ENCODE measurements at places on chromosomes 5 and 9. TPM values are rescaled to one million over a fixed set of nuclear protein-coding genes. Genes with fewer than 3 reads are reported as not detected.

GGTA1 gene
- 0.65 TPM for total RNA-seq

COL5A1 gene
- 44.7 TPM for total RNA-seq

PCDHA3 gene
- total RNA-seq, result under 0.01 TPM

SPRY4 gene
- total RNA-seq, result 30.2 TPM

PBX3 gene
- total RNA-seq, result 18.6 TPM

SLC45A2 gene
- 0.10 TPM for total RNA-seq

AHRR gene
- 6.2 TPM for total RNA-seq

ANKRD20A1 gene
- 0.98 TPM for total RNA-seq

PCDHA12 gene
- total RNA-seq, result under 0.01 TPM

LCN6 gene
- not detected for total RNA-seq

TSSK1B gene
- total RNA-seq, result under 0.01 TPM

AQP7 gene
- 0.19 TPM for total RNA-seq

ARL14EPL gene
- total RNA-seq, result 0.67 TPM

CERCAM gene
- total RNA-seq, result 44.7 TPM

RNF183 gene
- not detected for total RNA-seq

CAST gene
- 210 TPM for total RNA-seq

MAPKAP1 gene
- 87.9 TPM for total RNA-seq

PCDHA7 gene
- total RNA-seq, result 0.33 TPM

APC gene
- 67.9 TPM for total RNA-seq

CTNND2 gene
- not detected for total RNA-seq

ZNF883 gene
- 0.65 TPM for total RNA-seq

SPATA31D4 gene
- not detected for total RNA-seq

CHD1 gene
- 77.0 TPM for total RNA-seq

ENTPD8 gene
- 0.33 TPM for total RNA-seq

GDF9 gene
- 0.33 TPM for total RNA-seq

TNPO1 gene
- 478 TPM for total RNA-seq

TMEM141 gene
- 63.0 TPM for total RNA-seq

ACOT12 gene
- total RNA-seq, result not detected

TNFSF15 gene
- 19.3 TPM for total RNA-seq

CDC26 gene
- total RNA-seq, result 32.9 TPM

FAM221B gene
- total RNA-seq, result not detected

TAF11L5 gene
- not detected for total RNA-seq

CDO1 gene
- total RNA-seq, result 0.65 TPM

FBP2 gene
- total RNA-seq, result not detected

N4BP3 gene
- total RNA-seq, result 37.9 TPM

FGD3 gene
- 0.19 TPM for total RNA-seq

PTGR1 gene
- 30.1 TPM for total RNA-seq

PCDHGB1 gene
- 0.96 TPM for total RNA-seq

SPATA31A3 gene
- not detected for total RNA-seq

SIT1 gene
- total RNA-seq, result not detected

GMCL2 gene
- not detected for total RNA-seq

FRMD3 gene
- total RNA-seq, result 11.1 TPM

SLC22A4 gene
- total RNA-seq, result 4.9 TPM

POLR3G gene
- total RNA-seq, result 14.0 TPM

CAMK2A gene
- not detected for total RNA-seq

CACNA1B gene
- under 0.01 TPM for total RNA-seq

GRIA1 gene
- 0.33 TPM for total RNA-seq

PPIC gene
- total RNA-seq, result 22.6 TPM

FBN2 gene
- 5.9 TPM for total RNA-seq

EGFL7 gene
- total RNA-seq, result 566 TPM

BTNL3 gene
- not detected for total RNA-seq

SEMA5A gene
- total RNA-seq, result 0.10 TPM

MCC gene
- 21.3 TPM for total RNA-seq

POU5F2 gene
- 2.2 TPM for total RNA-seq
